ENCODE measurements at places on chromosomes 1 and 21.

- DNase-seq = no peak
Observed at GRCh38 chr1:109661391-109661790, 5.5 kb downstream of the GSTM4 start.

DNA sequence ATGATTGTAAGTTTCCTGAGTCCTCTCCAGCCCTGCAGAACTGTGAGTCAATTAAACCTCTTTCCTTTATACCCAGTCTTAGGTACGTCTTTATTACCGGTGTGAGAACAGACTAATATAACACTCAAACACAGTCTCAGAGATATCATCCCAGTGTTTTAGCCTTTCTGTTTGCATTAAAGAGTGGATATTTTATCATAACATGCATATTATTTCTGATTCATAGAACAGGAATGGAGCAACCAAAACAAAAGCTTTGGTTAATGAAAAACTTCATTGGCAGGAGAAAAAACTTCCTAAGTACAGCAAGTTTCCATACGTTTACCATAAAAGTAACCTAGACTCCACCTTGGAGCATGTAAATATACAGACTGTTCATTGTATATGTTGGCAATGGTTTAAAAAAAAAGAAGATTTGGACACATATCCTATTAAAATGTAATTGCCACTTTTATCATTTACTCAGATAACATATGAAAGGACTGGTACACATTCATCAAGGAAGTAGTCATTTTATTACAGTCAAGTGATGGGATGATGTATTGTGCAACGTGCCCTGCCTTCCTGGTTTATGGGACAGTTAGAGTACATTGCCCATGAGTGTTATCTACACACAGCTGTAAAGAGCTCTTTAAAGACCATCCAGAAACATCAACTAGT, 144.8 kb downstream of the ETS2 start:
- no peak for DNase-seq

- no peak for DNase-seq
Observed at GRCh38 chr1:245576323-245576722, 421.5 kb downstream of the KIF26B start.

GRCh38 chr1:41689139-41689538, 204.7 kb upstream of the EDN2 start:
- DNase-seq = no peak

DNA sequence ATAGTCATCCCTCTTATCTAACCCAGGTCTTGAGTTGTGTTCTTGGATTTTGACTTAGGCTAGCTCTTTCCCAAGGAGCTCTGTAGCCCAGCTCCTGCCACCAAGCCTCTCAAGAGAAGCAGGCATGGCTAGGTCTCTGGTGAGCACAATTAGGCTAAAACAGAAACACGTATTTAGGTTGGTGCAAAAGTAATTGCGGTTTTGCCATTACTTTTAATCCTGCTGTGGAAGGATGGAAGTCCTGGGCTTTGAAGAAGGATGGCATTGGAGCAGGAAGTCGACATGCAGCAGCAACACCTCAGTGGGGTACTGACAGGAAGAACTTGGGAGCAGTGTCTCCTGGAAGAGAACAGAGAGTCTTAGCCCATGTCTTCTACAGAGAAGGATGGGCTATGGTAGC, 80.0 kb upstream of the CCDC190 start:
- DNase-seq = no peak

DNA sequence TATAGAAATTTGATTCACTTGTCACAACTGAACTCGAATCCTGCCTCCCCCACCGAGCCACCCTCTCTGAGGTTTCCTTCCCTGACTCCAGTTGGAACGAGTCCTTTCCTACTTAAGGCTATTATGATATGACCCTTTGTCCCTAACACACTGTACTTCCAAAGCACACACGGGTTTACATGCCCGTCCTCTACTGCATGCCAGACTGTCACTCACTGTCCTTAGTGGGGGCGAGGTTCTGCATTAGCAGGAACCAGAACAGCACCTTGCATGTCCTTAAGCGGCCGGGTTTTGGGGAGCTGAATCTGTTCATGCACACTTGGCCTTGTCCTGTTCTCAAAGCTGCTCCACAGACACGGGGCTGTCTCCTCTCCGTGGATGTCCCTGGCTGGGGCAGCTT, 164.6 kb upstream of the KCNJ6 start:
- no peak for DNase-seq

- no peak for DNase-seq
Observed at GRCh38 chr1:65840683-65841082, 48.0 kb downstream of the PDE4B start.

- no peak for DNase-seq
Observed at GRCh38 chr1:26693599-26694572, 1.9 kb upstream of the ARID1A start.

All from D721Med (cell line).